Cerebellum (tissue), 4 donors: ENCODE measurements at places on chromosomes 7 and 10. TPM values are rescaled to one million over a fixed set of nuclear protein-coding genes. Genes with fewer than 3 reads are reported as not detected.

Gene PAPOLB
- total RNA-seq: 3.9 TPM

Gene NFKB2
- total RNA-seq: 3.5 TPM

Gene CTAGE4
- total RNA-seq: 1.4 TPM

Gene SPDYE2B
- total RNA-seq: not detected

Gene CYP2C19
- 0.36 TPM for total RNA-seq
